Activated CD4-positive, alpha-beta T cell treated with anti-CD3 and anti-CD28 coated beads for 36 hours (primary cell): ENCODE measurements at places on chromosomes 6 and 20. TPM values are rescaled to one million over a fixed set of nuclear protein-coding genes. Genes with fewer than 3 reads are reported as not detected.
A peak's percentile ranks its signal among the peaks of the same experiment; 100 is the strongest.

Gene PLCB1
- 1.4 TPM for total RNA-seq

- DNase-seq, result peak; percentile 74
Measured at GRCh38 chr20:51500311-51500710, 42.2 kb downstream of the NFATC2 start.

DNA sequence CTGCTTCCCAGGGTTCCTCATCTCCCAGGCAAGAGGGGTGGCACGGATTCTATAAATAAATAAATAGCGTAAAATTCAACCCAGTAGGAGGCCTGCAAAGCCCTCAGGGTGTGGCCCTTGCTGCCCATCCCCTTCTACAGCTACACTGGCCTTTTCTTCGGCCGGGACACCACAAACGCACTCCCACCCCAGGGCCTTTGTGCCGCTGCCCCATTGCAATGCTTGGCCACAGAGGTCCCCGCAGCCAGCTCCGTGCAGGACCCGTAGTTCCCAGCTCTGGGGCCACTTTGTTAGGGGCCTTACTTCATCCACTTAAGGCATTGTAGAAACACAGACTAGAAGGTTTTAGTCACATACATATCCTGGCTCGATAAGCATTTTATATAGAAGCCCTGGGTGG lies 151.2 kb downstream of the ERMARD start:
- no peak for DNase-seq

- peak; percentile 11 for DNase-seq
Measured at GRCh38 chr6:151452750-151453427, 963 bp upstream of the RMND1 start.

Gene PDRG1
- total RNA-seq, result 18.4 TPM

DNA sequence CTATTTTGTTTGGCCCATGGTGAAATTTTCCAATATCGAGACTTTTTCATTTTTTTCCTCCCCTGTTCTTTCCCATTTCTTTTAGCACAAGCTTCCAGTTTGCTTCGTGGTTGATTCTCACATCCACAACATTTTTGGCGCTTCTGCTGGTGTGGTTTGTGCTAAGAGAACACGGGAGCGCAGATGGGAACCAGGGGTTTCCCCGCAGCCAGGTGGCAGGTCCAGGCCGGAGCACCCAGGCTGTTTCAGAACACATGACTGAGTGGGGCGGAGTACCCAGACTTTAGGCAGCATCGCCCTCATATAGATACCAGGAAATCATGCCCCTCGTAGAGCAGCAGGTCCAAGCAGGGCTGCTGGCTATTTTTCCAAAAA lies 58.0 kb downstream of the SYTL3 start:
- DNase-seq, result no peak

Gene LY6G5C
- 1.2 TPM for total RNA-seq
